ENCODE measurements at places on chromosomes 11 and 22.

- DNase-seq: no peak
These were observed 22.5 kb downstream of the C22orf31 start for GRCh38 chr22:29039148-29039547.

DNA sequence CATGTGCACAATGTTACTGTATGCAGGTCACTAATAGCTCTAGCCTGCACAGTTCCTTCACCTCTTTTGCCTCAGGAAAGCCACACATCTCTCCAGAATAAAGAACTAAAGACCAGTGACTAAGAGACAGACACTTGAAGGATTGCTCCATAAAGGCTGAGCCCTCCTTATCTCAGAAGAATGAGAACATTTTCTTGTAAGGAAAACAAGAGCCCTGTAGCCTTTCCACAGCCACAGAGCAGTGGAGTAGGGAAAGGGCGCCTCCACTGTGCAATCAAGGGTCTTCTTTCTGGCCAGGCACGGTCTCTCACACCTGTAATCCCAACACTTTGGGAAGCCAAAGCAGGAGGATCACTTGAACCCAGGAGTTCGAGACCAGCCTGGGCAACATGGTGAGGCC lies 202.6 kb upstream of the TMEM45B start:
- no peak for DNase-seq

GRCh38 chr11:16512198-16512898 lies 156.0 kb upstream of the SOX6 start:
- no peak for DNase-seq

GRCh38 chr11:32902089-32902665 lies 9.6 kb downstream of the QSER1 start:
- no peak for DNase-seq

DNA sequence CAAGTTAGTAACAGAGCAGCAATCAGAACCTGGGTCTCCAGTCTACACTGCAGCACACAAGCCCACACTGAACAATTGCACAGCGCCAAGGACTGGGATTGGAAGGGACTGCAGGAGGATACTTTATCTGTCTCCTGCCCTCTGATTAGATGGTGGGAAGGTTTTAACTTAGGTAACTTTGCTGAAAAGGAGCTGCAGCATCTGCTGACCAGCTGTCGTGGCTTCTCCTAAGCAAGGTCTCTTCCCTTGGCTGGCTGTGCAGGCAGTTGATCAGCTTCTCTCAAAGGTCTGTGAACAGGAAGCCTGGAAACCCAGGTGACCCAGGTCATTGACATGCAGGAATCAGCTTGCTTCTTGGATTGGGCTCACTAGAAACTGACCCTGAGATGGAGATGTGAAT lies 82.4 kb downstream of the ISX start:
- DNase-seq: no peak

GRCh38 chr22:37610480-37611129 lies 2.0 kb downstream of the GGA1 start:
- no peak for DNase-seq

GRCh38 chr11:19718051-19718450 lies 5.4 kb downstream of the NAV2 start:
- no peak for DNase-seq

DNA sequence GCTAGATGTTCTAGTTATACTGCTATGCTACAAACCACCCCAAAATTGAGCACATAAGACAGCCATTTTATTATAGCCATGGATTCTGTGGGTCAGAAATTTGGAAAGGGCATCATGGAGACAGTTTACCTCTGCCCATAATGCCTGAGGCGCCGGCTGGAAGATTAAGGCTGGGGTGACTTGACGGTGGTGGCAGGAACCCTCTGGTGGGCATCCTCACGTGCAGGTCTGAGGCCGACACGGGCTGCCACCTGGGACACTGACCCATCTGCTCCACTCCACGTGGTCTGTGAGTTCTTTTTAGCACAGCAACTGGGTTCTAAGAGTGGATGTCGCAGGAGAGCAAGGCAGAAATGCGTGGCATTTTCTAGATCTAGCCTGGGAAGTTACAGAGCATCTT lies 40.0 kb upstream of the PRDM11 start:
- DNase-seq: no peak

DNA sequence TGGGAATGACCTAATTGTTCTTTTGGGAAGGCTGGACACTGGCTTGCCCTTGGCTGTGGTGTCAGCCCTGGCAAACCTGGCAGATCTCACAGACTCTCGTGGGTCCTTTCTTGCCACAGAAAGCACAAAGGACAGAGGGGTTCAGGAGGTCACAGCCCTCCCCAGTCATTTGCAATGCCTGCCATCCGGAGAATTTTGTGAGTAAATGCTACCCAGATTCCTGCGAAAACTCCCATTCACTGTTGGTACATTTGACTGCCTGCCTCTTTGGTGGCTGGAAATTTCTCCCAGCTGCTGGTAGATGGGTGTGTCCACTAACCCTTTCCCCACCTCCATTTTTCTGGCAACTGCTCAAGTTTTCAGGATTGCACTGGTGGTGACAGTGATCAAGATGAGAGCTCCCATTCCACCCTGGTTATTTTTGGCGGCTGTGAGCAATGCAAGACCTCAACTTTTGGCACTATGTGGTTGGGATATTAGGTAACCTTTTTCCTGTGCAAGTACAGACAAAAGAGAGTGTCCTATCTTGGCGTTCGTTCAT lies 155.7 kb downstream of the NAV2 start:
- peak; percentile 81 for DNase-seq

DNA sequence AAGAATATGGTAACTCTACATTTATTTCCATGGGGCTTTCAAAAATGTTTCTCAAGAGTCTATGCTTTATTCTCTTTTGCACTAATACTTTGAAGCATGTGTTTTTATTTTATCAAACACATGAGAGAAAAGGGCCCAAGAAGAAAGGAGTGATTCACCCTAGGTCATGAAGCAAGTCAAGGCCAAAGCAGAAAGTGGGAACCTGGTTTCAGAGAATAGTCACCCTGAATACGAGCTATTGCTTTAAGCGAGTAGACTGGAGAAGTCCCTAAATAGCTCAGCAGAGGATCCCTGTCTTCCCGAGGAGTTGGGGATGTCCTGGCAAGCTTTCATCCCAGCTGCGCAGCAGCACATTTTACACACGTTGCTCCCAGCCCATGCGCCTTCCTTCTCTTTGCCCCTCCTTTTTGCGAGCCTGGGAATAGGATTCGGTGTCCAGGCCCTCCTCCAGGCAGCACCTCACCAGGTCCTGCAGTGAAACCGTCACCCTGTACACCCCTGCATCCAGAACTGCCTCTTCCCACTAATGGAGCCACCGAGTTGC lies 19.1 kb downstream of the MPEG1 start:
- no peak for DNase-seq

DNA sequence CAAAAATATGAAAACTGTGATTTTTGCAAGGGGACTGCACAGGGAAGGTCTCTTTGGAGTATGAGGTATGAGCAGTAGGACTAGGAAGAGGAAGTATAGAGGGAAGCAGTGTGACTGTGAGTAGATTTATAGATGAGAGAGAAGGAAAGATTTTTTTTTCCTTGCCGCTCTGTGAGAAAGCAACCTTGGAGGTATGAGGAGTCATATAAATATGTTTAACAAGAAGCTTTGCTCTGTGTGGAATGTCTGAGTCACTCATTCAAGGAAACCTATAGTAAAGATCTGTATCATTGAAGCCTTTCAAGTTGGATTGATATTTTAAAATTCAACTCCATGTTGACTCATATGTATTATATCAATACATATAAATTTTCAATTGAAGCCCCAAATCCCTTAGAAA lies 26.2 kb downstream of the DNHD1 start:
- DNase-seq: no peak

DNA sequence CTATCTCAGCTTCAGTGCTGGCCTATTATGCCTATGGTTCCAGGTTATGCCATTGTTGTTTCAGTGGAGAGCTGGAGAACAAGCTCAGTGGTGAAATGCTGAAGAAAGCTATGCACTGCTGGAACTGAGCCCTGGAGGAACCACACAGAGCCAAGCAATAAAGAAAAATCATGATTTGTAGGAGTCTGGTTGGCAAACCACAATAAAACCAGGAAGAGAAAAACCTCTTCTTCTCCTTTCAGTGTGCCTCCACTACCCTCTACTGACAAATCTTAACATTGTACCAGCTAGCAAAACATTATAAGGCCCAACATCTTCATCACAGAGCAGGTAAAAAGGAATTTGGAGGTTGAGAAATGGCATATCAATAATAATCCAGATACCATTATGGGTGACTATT lies 5.3 kb downstream of the OR51F2 start:
- DNase-seq: no peak

GRCh38 chr11:128784059-128784804 lies 82.9 kb downstream of the KCNJ1 start:
- no peak for DNase-seq

- peak; percentile 45 for DNase-seq
These were observed 66.7 kb upstream of the LINC01488 start for GRCh38 chr11:69414773-69415187.

GRCh38 chr22:37161443-37161842 lies 11.7 kb upstream of the IL2RB start:
- peak; percentile 25 for DNase-seq

- DNase-seq: no peak
These were observed 342.3 kb upstream of the CCDC179 start for GRCh38 chr11:23202611-23203010.

- no peak for DNase-seq
These were observed 179.6 kb downstream of the MPPED1 start for GRCh38 chr22:43591380-43591779.

DNA sequence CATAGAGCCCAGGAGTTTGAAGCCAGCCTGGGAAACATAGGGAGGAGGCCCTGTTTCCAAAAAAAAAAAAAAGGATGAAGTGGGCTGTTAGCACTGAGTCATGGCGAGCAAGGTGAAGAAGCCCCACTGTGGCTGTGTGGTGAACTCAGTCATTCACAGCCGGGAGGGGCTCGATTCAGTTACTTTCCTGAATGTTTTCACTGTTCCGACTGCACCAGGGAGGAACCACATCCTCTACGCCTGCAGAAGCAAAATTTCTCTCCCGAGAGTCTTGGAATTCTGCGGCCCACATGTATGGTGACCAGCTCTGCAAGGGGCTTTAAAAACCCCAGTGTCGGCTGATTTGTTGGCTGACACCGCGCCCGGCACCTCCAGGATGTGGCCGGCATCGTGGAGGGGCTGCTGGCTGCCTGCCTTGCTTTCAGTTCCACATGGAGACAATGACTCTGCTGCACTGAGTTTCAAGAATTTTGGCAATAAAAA lies 27.8 kb upstream of the GRAMD4 start:
- DNase-seq: peak; percentile 75

GRCh38 chr22:43147821-43148220 lies 3.5 kb upstream of the TSPO start:
- DNase-seq: no peak

DNA sequence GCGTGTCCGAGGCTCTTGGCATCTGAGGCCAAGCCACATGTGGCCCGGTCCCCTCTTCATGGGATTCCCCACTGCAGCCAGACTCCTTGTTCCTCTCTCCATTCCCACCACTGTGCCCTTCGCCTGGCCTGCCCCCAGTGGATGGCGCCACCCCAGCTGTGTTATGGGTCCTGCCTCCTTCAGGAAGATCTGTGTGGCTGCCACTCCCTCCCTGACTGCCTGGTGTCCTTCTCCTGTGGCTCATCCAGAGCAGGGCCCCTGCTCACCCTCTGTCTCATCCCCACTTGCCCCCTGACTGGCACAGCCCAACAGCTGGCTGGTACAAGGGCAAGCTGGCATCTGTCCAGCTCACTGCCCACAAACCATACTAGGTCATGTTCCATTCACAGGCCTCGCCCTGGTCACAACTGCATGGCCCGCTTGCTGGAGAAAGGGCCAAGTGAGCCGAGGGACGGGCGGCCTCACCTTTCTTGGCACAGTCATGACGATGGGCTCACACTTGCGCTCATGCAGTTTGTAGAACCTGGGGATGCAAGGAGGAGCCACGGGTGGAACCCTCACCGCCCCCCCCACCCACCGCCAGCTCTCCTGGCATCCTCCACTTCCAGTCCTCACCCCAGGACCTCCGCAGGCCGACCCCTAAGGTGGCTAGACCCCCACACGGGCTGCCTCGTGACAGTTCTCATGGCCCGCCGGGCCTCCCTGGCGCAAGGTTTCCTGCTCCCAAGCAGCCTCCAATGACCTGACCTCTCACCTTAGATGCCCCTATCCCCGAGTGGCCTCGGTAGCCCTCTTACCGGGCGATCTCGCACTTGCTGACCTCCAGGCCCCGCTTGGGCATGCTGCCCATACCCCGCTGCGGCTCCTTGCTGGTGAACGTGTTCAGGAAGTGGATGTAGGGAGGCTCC lies 2.1 kb upstream of the PTPRCAP start:
- DNase-seq: no peak

GRCh38 chr22:47284360-47284759 lies 521.9 kb downstream of the TBC1D22A start:
- no peak for DNase-seq

GRCh38 chr11:18364495-18365073 lies 29.8 kb upstream of the LDHA start:
- DNase-seq: no peak

DNA sequence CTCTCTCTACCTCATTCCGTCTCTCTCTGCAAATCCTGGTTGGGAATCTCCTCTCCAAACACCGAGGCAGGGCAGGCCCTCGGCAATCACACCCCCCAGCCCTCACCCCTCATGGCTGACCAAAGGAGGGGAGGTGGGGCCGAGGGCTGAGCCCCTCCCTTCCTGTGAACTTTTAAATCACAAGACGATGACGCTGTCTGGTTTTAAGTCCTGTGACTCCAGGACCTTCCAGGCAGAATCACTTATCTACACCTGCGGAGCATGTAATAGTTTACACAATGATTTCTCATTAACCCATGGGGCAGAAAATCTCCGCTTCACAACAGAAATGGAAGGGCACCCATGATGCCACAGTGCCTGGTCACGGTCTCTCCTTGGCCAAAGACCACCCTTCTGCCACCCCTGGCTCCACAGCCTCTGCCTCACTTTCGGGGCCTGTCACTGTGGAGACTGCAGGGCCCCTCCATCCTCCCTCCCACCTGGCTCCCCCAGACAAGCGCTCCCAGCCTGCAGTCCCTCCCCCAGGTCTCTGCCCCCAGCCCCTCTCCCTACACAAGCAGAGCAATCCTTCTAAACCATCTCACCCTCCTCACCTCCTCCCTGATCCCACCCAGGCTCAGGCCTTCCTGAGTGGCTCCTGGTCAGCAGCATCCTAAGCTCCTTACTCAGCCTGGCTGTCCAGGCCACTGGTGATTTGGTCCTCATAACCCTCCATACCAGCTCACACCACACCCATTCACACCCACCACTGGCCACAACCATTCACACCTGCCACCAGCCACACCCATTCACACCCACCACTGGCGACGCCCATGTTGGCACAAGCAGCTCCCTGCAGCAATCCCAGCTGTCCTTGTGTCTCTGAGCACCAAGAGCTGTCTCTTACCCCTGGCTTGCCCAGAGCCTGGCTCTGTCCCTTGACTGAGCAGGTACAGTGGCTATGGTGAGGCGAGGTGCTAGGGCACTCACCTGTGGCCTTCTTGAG lies 30.7 kb upstream of the ARFGAP3 start:
- no peak for DNase-seq

DNA sequence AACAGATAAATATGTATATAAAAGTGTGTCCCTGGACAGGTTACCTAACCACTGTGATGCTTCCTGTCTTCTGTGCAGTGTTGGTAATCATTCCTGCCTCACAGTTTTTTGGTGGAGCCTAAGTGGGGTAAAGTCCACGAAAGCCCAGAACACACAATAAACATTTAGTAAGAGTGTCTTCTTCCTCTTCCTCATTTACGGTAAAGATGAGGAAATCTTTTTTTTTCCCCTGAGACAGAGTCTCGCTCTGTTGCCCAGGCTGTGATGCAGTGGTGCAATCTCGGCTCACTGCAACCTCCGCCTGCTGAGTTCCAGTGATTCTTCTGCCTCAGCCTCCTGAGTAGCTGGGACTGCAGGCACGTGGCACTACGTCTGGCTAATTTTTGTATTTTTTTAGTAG lies 117.1 kb downstream of the LDLRAD3 start:
- DNase-seq: no peak

GRCh38 chr11:62556108-62556874 lies 9.7 kb upstream of the AHNAK start:
- peak; percentile 88 for DNase-seq

Data from heart left ventricle (tissue), 16 donors.